Activated CD4-positive, alpha-beta T cell treated with anti-CD3 and anti-CD28 coated beads, Interleukin-2, amount 10 ng/mL, durations not matched to agents 7 days and 5 days (primary cell): ENCODE measurements at places on chromosomes 16 and 17.

GRCh38 chr17:45143767-45144198 lies 4.5 kb upstream of the HEXIM1 start:
- no peak for DNase-seq

DNA sequence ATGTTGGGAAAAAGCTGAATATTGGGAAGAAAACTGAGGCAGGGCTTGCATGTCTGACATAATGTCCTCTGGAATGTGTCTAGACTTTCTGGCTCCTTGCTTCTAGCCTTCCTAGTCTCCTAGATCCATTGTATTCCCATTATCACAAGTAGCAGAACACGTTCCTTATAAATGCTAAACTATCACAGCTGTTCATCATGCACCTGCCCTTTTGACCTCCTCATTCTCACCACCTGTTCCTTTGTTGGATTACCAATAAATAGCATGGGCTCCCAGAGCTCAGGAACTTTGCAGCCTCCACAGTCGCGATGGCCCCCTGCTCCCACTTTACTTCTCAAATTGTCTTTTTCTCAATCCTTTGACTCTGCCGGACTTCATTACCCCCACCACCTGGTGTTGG lies 49.7 kb downstream of the ACSM1 start:
- DNase-seq: no peak

- DNase-seq: no peak
These were observed 174.2 kb downstream of the TANC2 start for GRCh38 chr17:63140255-63140654.

DNA sequence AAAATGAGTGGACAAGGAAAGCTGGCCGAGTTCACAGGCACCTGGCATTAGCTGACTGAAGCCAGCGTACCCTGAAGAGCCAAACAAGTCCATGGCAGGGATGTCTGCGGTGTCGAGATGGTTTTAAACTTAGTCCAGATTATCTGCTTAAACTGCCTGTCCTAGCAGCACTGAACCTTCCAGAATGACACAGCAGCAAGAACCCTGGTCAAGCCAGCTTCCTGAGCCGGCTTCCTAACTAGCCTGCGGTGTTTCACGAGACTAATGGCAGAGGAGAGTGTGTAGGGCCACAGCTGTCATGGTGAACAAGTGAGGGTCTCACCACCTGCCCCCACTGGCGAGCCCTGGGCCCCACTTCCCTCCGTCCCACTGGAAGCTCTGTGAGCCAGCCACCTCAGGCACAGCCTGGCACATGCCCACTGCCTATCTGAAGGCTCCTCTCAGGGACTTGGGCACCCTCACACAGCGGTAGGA lies 28.8 kb upstream of the MTSS2 start:
- no peak for DNase-seq

DNA sequence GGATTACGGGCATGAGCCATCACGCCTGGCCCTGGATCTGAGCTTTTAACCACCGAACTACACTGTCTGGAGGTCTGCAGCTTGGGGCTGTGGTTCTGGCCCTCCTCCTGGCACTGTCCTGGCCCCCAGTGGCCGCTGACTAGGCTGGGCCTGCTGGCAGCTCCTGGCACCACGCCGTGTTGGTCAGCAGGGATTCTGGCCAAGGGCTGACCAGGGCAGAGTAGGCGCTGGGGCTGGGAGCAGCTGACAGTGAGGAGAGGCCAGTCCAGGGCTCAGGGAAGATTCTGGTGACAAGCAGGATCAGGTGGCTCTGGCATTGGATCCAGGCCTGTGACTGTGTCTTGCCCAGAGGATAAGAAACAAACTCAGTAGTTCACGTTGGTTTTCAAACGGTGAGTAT lies 14.6 kb downstream of the EEF2K start:
- DNase-seq: no peak

DNA sequence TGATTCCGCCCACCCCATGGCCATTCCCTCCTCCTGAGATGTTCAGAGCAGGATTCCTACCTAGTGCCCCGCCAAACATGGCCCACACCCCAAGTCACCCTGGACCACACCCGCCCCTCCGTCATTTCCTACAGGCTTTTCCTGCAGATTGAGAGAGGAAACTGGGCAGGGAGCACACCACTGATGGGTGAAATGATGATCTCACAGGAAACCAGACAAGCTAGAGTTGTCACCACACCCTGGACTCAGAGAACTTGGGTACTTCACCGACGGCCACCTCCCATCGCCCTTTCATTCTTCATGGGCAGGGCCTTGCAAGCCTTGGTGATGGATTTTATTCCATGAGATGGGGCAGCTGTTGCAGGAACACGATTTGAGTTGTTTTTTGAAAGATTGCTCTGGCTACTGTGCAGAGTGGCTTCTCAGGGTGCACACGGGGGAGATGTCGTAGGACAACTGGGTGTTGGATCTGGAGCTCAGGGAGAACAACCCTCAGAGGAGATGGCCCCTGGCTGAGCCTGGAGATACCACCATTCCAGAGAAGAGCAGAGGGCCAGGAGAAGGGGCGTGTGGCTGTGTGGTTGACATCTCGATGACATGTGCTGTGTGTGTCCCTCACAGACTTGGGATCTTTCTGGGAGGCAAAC lies 7.4 kb upstream of the B9D1 start:
- DNase-seq: peak; percentile 60

DNA sequence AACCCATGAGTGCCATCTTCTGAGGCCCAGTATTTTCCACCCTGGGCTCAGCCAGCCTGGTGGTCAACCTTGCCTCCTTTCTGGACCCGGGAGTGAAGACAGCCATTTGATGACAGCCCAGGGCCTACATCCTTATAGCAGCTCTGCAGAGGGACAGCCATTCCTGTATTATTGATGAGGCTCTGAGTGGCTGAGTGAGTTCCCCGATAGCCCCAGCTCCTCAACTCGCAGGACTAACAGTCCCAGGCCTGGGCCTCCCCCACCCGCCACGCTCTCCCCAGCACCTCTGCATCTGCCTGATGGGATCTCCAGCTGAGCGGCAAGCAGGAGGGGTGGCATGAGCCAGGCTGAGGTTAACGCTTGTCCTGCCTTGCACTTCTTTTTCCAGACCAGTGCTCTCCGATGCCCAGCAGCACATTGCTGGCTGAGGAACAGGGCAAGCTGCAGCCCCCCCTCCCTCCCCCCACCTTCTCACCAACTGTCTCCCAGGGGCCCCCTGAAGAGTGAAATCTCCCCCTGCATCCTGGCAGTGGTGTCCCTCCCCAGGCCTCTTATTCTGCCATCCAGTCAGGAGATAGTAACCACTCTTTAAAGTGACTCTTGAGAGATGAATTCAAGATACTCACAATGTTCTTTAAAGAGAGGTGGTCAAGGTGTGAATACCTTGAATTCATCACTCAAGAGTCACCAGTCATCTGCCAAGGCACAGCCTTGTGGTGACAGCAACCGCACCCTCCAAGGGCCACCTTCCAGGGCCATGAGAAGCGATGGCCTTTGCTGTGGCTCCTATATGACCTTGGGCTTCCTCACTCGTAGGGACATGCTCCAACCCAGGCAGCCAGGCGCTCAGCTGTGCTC lies 23.5 kb downstream of the CACNG5 start:
- DNase-seq: no peak

DNA sequence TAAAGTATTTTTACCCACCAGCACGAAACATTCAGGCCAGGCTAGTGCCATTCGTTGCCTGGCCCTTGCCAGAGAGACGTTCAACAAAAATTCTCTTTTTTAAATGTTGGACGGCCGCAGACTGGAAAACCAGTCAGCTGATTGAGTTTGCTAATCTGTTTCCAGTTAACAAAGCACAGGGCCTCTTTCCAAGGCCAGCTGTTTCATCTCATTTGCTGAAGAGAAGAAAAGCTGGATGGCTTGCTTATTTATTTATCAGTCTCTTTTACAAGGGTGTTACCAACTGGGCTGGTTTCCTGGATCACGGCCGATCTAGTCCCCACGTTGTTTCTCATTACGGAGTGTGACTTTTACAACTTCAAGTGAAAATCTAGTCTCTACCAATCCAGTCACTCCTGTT lies 418.7 kb upstream of the DYNLRB2 start:
- DNase-seq: no peak

GRCh38 chr17:7437950-7438614 lies 1.2 kb upstream of the FGF11 start:
- peak; percentile 57 for DNase-seq

DNA sequence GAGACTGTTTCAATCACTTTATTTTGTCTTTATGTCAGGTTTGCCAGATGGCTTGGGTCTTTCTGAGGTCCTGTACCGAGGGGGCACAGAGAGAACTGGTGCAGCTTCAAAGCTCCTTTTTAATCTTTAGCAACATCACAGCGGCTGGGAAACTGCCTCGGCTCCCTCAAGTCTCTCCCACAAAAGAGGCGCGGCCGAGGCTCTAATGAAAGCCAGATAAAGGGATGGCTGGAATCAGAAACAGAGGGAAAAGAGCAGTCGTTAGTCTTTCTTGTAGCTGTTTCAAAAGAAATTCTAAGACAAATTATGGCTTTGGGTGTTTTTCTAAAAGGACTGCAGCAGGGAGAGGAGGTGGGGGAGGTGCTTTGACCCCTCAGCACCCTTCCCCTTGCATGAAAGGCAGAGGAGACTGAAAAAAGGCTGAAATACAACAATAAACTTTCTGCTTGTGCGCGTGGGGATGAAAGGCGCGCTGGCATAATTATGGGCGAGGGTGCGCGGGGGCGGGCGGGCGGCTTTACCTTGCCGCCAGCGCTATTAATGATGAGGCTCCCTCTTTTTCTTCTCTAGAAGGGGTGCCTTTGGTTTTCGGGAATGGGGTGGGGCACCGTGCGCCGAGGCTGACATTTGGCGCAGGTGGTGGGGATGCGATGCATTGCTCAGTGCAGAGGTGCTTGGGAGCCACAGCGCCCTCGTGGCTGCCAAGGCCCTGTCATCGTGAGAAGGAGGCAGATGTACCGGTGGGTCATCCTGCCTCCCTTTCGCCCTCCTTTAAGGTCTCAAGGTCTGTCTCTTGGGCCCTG lies 22.3 kb upstream of the BRD7 start:
- DNase-seq: no peak

GRCh38 chr17:32440722-32441121 lies 3.6 kb upstream of the PSMD11 start:
- no peak for DNase-seq

DNA sequence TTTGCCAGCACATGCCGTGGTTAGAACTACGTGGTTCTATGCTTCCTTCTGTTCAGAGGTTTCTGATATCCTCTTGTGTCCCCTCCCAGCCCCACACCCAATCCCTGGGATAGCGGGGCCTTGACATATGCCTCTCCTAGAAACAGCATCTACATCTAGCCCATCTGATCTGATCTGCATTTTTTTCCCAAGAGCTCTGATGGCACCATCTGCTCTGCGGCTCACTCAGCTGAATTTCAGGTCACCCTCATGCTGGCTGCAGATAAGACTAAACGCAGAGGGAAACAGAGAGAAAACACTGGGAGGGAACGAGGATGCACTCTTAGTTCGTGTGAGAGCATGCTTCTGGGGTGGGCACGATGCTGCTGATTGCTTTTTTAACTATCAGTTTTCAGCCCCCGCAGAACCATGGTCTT lies 10.7 kb downstream of the WIPI1 start:
- DNase-seq: no peak

GRCh38 chr16:88686439-88687253 lies at the start of gene SNAI3:
SNAI3 (minus strand) TSS chr16:88686507; CDS start chr16:88686406, 101 bp downstream.
- DNase-seq: peak; percentile 89

DNA sequence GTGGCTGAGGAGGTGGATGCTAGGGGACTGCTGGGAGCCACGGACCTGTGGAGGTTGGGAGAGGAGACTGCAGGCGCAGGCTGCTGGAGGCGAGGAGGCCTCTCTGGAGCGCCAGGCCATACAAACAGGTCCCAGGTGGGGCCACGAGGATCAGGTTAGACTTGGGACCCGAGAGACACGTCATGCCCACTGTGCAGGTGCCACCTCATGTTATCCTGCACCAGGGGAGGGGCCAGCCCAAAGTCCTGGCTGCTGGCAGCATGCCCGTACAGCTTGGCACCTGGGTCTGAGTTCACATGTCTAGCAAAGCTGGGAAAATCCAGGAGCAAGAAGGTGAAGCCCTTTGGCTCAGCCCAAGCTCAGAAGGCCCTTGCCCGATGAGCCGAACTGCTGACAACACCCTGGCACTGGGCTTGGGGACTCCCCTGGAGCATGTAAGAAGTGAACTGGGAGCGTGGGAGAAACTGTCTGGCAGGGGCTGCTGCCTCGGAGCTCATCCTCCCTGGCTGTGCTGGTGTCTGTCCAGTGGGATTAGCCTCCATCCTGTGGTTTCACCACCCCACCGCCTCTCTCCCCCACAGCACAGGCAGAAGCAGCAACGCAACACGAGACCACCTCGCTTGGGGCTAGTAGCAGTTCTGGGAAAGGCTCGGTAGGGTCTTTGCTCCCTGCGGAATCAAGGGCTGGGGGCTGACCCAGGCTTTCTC lies 5.3 kb downstream of the ARHGDIA start:
- DNase-seq: no peak

GRCh38 chr16:59259074-59259949 lies 525.2 kb upstream of the GOT2 start:
- DNase-seq: peak; percentile 28

DNA sequence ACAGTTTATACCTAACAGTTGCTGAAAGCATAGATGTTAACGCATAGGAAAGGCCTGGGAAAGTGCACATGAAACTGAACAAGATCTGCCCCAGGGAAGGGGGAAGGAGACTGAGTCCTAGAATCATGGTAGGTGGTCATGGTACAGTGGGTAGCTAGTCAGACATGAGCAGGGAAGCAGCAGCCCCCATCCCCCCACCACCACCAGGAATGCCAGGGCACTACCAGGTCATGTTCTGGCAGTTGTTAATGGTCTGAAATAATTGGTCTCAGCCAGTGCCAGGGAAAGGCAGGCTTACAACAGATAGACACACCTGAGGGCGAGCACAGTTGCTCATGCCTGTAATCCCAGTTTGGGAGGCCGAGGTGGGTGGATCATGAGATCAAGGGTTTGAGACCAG lies 185.2 kb downstream of the CPPED1 start:
- no peak for DNase-seq

DNA sequence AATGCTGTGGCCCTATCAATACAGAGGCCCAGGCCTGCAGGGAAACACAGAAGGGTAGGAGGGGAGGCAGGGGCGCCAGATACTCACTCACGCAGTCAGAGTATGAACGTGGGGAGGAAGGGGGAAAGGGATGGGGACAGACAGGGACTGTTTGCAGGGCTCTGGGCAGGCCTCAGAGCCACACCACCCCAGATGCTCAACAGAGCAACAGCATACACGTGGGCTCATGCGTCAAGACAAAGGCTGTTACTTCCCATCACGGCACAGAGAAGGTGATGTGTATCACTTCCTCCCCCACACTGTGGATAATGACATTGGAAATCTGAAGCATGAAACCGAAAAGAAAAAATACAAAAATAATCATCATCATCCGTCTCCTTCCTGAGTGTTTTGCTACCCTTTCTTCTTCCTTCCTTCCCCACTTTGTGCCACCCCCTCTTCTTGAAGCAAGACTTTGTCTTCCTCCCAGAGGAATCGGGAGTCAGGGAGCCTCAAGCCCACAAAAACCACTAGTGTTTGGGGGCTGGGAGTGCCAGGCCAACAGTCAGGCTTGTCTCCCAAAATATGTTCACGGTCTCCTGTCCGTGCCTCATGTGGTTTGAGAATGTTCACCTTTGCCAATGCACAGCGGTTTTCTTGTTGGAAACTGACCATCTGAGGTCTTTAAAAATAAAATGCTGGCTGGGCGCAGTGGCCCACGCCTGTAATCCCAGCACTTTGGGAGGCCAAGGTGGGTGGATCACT lies 20.1 kb downstream of the SLC39A11 start:
- DNase-seq: no peak
